ENCODE measurements at places on chromosomes 4 and X. TPM values are rescaled to one million over a fixed set of nuclear protein-coding genes. Genes with fewer than 3 reads are reported as not detected.

DNA sequence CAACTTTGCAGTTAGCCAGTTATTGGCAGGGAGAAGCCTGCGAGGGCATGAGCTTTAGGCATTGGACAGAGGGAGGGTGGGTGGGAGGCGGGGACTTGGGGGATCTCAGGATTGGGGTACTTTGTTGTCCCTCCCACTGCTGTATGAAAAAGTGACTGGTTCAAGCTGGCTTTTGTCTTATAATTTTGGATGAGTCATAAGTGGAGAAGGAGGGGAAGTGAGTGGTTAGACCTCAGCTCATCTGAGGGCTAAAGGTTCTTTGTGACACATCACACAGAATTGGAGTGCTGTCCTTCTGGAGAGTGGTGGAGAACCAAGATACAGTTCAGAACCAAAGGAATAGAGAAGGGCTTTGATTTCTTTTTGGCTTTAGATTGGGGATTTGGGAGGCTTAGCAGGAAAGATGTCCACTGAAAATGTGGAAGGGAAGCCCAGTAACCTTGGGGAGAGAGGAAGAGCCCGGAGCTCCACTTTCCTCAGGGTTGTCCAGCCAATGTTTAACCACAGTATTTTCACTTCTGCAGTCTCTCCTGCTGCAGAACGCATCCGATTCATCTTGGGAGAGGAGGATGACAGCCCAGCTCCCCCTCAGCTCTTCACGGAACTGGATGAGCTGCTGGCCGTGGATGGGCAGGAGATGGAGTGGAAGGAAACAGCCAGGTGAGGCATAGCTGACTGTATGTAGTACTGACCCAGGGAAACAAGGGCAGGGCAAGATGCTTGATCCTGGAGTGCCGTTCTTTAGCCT lies at the start of gene SLC4A4:
Gene SLC4A4 (plus strand): TSS at position 175 of the 748 bp plus-strand sequence.
- DNase-seq = no peak

DNA sequence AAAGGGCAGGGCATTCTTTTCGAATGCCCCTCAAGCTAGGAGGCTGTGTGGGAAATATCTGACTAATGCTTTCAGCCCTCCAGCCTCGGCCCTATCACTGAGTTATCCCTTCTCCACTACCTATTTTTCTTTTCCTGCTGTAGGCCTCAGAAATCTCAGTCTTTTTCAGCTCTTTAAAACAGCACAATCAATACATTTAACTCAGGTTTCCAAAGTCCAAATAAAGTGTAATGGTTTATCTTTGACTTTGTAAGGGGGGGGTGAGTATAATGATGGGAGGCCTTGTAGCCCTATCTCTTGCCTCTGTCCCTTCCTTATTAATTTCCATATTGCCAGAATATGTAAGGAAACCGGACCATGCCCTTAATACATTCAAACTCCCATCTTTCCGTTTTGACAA lies 1.6 kb upstream of the WNK3 start:
- no peak for DNase-seq

GRCh38 chrX:84475596-84475995 lies 26.7 kb downstream of the HDX start:
- DNase-seq = no peak

DNA sequence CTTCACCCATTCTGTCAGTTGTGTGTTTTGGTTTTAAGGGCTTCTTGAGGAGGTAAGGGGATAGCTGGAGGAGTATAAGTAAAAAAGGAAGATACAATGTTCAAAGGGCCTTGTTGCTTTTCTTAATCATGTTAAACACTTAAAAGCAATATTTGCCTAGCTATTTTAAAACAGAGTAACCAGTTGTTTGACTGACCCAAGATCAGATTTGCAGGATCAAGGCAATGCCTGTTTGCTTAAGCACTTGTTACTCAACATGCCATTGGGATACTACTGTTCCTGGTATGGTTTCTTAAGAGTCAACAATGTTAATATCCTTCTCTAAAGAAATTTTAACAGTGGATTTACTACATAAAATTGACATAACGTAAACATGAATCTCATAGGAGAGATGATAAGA lies 2.6 kb downstream of the DCLK2 start:
- no peak for DNase-seq

The FGF13 gene
- not detected for total RNA-seq

GRCh38 chrX:70553516-70553915 lies 108.9 kb downstream of the DLG3 start:
- DNase-seq = no peak

- no peak for DNase-seq
Measured at GRCh38 chr4:88843067-88843685, 145.5 kb upstream of the NAP1L5 start.

GRCh38 chr4:143616771-143617170 lies 83.7 kb downstream of the FREM3 start:
- no peak for DNase-seq

The HSPA4L gene
- total RNA-seq = not detected

DNA sequence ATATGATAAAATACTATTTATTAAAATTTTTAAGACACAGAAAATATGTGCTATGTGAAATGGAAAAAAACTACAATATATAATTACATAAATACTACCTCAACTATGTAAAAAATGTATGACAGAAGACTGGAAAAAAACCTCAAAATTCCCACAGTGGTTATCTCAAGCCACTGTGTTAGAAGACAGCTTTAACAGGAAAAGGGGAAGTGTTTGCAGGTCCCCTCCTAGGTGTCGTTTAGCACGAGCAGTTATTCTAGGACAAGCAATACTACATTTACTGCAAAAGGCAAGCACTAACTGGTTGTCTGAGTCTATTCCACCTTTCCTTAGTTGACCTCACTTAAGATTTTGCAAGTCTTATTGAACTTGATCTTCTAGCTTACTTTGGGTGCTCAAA lies 44.9 kb upstream of the PHF8 start:
- no peak for DNase-seq

The ARMCX4 gene
- total RNA-seq = 20.5 TPM

The SYTL5 gene
- total RNA-seq = not detected

The ZBTB33 gene
- total RNA-seq = 32.7 TPM

The FGD1 gene
- 0.06 TPM for total RNA-seq

The GIMD1 gene
- total RNA-seq = not detected

- DNase-seq = peak; percentile 24
Measured at GRCh38 chr4:184343502-184344177, 126.0 kb upstream of the ENPP6 start.

The NUDT11 gene
- 0.20 TPM for total RNA-seq
